ENCODE measurements at places on chromosomes 12 and 14. TPM values are rescaled to one million over a fixed set of nuclear protein-coding genes. Genes with fewer than 3 reads are reported as not detected.

DNA sequence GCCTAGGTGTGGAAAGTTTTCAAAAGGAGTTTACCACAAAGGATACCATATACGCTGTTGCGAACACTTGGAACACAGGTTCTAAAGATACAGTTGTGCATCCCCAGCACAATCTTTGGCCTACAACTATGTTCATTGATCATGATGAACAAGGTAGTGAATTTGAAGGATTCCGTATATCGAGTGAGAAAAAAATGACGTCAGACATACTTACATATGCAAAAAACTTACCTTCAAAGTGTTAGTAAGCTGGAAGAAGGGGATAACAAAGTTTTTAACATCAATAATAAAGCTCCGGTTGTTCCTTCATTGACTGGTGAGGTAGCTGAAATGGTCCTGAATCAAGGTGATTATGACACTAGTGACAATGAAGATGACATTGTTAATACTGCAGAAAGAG, 133.9 kb upstream of the PDE3A start:
- DNase-seq, result no peak

- DNase-seq, result no peak
Observed at GRCh38 chr12:99911967-99912366, 72.8 kb downstream of the ANKS1B start.

Gene SELPLG
- total RNA-seq, result 34.0 TPM

Gene SERPINA5
- total RNA-seq, result 2.5 TPM

- DNase-seq, result no peak
Observed at GRCh38 chr14:80575763-80576162, 364.5 kb upstream of the DIO2 start.

Gene DNAH10
- total RNA-seq, result 9.8 TPM

All from upper lobe of left lung (tissue), 6 donors.